ENCODE measurements at places on chromosomes 1 and 21.

DNA sequence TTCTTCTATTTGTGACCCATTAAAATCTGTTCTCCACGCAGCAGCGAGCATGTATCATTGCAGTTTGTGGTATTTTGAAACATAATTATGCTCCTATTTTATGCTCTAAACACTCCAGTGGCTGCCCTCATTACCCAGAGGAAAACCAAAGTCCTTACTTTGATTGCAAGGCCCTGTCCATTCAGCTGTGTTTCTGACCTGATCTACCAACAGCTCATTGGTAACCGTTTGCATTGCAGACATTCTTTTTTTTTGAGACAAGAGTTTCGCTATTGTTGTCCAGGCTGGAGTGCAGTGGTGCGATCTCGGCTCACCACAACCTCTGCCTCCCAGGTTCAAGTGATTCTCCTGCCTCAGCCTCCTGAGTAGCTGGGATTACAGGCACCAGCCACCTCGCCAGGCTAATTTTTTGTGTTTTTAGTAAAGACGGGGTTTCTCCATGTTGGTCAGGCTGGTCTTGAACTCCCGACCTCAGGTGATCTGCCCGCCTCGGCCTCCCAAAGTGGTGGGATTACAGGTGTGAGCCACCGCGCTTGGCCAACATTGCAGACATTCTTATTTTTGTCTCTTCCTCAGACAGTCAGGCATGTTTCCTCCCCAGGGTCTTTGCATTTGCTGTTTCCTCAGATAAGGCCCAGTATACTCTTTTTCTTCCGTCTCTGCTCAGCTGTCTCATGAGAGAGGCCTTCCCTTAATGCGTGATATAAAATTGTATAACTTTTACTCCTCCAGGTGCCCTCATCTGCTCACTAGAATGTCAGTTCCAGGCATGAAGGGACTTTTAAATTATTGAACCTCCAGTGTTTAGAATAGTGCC is 32.5 kb downstream of the THRAP3 start:
- no peak for DNase-seq

- DNase-seq: peak; percentile 42
Observed at GRCh38 chr21:31509194-31510017, 150.1 kb upstream of the SOD1 start.

DNA sequence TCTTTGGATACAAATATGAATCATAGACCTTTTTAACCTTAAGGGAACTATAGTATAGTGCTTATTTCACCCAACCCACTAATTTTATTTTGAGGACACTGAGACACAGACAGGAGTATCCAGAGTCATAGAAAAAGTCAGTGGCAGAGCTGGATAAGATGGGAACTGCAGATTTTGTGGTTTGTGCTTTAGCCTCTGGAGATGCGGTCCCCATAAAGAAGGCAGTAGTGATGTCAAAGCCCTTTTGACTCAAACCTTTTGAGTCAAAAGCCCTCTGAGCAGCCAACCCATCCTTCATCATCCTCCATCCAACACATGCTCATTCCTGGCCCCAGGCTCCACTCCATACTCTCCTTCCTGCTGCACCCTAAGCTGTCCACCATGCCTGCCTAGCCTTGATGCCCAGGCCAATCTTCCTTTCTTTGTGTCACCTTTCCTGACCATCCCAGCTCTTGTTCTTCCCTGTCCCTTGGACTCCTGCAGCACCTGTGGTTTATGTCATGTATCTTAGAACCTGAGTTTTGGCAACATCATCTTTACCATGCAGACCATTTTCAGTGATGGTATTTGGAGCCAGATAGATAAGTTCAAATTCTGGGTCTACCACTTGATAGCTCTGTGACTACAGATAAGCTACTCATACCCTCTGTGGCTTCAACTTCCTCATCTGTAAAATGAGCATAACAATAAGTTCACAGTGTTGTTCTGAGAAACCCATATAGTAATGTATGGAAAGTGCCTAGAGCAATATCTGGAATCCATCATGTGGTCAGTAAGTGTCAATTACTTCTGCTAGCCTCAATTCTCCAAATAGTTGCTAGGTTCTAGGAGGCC is 20.1 kb downstream of the SLAMF1 start:
- no peak for DNase-seq

GRCh38 chr1:228335406-228336307 is 71.0 kb downstream of the TRIM11 start:
- DNase-seq: no peak

DNA sequence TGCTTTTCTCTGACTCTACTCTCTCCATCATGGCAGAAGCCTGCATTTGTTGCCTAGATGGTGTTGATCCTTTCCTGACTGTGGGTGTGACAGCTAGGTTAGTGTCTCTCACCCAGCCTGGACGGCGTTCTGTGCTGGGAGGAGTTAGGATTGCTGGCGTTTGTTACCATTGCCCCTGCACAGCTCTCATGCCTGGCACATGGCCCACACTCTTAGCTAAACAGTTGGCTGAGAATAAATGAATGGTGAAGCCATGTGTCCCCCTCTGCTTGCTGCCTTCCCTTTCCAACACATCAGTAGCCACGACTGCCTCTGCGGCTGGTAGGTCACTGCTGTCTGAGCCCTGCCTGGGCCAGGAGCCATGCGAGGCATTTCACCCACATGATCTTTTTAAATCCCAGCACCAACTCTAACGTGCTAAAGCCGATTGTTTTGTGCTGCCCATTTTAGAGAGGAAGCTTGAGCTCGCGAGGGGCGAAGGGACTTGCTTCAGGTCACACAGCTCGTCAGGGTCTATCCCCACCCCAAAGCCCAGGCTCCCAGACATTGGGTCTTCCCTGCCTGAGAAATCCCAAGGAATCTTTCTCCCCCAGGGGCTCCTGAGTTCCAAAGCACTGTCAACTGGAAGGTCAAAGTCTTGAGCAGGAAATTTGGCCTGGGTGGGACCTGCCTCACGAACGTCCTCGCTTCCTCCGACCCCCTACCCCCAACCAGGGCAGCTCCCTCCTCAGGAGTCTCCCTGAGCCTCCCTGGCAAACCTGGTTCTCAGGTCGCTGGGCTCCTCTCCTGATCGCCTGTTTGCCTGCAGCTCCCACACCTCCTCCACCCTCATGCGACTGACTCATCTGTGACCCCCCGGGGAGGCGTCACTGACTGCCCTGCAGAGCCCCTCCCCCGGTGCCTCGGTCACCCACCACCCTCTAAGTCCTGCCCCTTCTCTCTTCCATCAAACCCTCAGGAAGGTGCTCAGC is 271.7 kb upstream of the C1orf174 start:
- DNase-seq: no peak

DNA sequence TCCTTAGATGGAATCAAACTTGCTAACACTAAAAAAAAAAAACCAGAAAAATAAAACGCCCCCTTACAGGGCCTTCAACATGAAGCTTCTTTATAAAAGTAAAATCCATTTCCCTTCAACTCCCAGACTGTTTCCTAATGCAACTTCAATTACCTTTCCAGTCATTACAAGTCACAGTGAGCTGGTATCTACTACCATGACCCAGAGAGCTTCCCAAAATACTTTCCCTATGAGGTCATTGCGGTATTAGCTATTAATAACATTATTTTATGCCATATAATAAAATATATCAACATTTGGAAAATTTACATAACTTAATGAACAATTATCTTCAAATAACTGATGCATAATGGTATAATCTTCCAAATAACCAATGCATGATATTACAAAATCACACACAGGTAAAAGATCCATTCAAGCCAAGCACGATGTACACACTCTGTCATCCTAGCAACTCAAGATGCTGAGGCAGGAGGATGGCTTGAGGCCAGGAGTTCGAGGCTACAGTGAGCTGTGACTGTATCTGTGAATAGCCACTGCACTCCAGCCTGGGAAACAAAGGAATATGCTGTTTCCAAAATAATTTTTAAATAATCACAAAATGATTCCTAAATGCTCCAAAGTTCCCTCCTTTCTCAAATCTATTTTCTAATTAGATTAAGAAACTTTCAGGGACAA is 24.1 kb downstream of the EIF4G3 start:
- no peak for DNase-seq

- no peak for DNase-seq
Observed at GRCh38 chr1:240337781-240338180, 246.1 kb downstream of the FMN2 start.

- DNase-seq: no peak
Observed at GRCh38 chr1:98854137-98854536, 150.5 kb downstream of the PLPPR5 start.

- DNase-seq: peak; percentile 87
Observed at GRCh38 chr1:228459091-228459993, 27.8 kb upstream of the RNF187 start.

DNA sequence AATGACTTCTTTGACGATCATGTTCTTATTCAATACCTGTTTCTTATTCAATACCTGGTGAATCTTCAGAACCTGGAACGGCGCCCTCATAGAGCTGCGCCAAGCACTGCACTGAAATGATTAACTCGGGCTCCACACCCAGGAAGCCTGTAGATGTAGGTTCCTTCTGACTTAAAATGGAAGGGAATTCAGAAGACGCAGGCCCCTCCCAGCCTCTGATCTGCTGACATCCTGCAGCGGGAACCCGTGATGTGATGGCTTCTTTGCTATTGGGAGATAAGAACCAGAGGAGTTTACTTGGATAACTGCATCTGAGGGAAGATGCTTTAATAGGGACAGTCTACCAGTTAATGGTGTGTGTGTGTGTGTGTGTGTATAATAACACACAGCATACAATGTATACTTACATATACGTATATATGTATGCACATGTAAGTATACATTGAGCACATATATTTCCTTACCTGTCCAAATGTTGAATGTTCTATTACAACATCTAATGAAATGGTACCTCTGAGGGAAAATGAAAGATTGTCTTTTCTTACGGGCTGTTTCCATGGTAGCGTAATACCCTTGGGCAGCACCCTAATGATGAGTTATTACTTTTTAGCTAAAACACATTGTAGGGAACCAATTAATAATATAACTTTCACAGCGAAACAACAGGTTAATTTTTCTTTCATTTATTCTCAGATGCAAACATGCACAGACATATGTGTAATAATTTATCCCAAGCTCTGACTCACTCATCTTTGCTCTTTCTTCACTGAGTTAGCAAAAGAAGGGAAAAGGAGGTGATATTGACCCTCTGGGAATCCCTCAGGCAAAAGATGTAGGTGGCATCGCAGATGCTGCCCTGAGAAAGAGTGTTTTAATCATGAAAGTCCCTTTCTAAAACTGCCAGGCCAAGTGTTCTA is 379.8 kb downstream of the SIPA1L2 start:
- DNase-seq: no peak

DNA sequence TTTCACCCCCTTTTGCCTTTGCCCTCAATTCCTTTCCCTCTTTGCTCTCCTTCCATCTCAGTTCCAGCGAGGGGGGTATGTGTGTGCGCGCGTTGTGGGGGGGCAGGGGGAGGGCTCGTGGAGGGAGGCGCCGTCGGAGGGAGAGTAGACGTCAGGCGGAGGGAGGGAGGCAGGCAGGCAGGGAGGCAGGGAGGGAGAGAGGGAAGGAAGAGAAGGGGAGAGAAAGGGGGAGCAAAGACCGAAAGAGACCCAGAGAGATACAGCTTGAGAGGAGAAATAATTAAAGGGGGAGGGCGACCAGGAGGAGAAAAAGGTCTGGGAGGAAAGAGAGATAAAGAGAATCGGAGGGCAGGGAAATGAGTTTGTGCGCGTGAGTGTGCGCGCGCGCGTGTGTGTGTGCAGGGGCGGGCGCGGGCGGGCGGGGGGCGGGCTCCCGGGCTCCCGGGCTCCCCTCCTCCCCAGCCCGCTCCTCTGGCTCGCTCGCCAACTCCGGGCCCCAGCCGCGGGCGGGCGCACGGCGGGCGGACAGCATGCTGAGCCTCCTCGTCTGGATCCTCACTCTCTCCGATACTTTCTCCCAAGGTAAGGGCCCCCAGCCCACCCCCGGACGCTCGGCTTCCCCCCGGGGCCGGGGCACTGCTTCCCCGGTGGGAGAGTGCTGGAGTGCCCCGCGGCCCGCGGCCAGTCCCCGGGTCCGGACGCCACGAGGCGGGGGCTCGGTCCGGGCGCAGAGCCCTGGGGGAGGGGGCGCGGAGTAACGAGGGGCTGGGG is at the start of gene KIRREL1:
TSS of gene KIRREL1 (plus strand) at position 499 of the 771 bp plus-strand sequence. CDS start at position 531, 32 bp downstream.
- no peak for DNase-seq

Measured in NCI-H146 (cell line).